ENCODE measurements at places on chromosomes 5 and 9.

DNA sequence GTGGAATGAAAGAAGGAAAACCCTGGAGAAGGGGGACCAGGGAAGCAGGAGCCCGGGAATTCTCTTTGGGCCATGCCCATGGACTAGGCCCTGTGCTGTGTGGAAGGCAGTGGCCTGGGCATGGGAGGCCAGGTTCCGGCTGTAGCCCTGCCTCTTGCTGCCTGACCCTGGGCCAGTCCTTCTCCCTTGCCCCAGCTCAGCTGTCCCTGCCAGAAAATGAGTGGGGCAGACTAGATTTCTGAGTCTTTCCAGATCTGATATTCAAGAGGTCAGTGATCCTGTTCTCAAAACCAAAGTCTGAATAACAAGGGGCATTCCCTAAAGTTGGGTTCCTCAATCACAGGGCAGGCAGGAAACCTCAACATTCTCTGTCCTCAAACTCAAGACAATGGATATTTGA is 24.8 kb upstream of the CORO2A start:
- no peak for DNase-seq

- no peak for DNase-seq
Measured at GRCh38 chr9:104774831-104775573, 11.1 kb downstream of the NIPSNAP3B start.

DNA sequence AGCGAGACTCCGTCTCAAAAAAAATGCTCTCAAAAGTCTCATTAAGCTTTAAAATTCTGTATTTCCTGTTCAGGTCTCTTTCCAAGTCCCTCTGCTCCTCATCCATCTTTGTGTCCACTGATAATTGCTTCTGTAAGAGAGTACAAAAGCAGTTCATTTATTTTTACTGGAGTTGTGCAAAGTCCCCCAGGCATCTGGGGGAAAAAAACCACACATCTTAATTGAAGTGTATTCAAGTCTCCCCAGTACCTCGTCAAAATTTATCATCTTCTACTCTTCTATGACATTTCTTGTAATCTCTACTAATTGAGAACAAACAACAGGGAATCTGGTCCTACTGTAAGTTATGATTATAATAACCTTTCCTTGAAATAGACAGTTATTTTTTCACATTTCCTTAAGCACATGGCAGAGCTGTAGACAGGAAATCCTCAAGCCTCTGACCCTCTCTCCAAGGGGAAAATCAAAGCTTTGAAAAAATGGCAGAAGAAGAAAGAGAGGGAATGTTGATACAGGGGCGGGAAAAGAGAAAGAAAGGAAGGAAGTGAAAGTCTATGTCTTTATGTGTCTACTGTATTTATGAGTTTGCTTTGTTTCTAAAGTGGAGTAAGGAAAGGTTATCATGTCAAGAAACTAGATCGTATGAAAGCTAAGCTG is 51.5 kb downstream of the RAI14 start:
- no peak for DNase-seq

DNA sequence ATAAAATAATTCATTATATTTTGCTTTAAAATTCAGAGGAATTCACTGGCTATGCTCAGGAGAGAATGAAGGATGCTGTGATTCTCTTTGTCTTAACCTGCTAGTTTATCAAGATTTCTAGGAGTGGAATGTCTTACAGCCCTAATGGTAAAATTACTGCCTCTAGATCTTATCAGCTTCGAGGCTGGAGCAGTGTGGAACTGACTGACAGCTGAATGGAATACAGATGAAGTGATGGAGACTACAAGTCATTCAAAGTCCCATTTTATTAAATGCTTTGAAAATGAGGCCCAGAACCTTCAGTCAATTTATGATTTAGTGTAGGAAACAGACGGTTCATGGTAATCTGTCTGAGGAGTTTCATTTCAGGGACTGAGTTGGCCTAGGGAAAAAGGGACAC is 202.1 kb downstream of the RFX3 start:
- no peak for DNase-seq

- no peak for DNase-seq
Measured at GRCh38 chr5:95029569-95030366, 255.1 kb downstream of the MCTP1 start.

DNA sequence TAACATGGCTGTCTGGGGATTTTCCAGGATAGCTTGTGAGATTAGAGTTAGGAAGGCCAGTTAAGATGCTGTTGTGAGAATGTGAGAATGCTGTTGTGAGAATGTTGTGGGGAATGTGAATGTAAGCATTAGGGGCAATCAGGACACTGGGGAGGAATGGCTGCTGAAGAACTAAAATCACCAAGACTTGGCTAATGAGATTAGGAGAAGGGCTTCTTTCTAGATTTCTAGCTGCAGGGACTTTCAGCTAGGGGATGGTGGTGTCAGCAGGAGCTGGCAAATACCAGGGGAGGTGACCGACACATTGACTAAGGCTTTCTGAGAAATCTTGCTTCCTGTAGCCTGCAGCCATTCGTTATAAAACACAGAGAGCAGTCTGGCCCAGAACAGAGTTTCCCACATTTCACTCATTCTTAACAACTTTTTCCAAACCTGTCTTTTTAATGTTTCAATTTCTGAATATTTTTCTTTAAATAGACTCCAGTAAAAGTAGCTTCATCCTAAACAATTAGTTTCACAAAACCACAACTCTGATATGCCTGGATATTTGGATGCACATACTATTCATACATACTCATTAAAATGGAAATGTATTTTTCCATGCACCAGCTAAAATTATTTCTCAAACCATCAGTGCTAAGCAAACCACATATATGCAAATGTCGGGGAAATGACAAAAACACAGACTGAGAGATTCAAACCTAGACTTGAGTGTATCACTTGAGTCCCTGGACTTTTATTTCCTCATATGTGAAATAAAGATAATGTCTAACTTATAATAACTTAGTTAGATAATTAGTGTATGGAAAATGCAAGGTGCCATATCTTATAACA is 89.3 kb upstream of the TNC start:
- no peak for DNase-seq

DNA sequence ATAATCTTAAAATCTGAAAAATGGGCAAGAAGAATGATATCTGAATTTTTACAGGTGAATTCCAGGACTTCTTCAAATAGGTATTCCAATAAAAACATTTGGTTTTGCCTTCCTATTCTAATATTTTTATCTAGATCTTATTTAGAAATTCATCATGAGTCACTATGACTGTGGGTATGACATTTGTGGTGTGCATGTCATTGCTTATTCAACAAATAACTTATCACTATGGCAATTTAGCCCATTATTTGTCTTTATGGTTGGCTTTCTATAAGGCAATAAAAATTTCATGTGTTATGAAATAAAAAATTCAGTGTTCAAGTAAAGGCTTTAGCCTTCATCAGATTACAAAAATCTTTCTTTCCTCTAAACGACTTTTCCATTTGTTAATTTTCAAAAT is 1139.6 kb upstream of the NUDT12 start:
- no peak for DNase-seq
